NCI-H1694 treated with DMSO at 0.1 percent for 48 hours (cell line): ENCODE measurements at places on chromosomes 4 and X.

DNA sequence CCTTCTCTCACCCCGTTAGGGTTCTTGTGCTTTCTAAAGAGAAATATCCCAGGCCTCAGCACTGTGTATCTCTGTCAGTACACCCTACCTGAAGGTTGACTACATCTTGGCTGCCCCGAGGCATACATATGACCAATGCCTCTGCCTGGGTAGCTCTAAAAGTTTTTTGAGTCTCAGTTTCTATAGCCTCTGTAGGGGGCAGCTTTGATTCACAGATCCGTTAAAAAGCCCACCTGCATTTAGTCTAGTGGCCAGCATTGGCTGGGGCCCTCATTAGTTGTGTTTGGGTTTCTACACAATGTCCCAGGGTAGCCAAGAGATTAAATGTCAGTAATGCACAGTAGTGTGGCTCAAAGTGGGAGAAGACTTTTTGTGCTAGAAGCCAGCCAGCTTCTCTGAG is 151.1 kb downstream of the CFAP299 start:
- DNase-seq = no peak

- DNase-seq = no peak
These were observed 21.6 kb downstream of the NYX start for GRCh38 chrX:41468647-41469323.

GRCh38 chrX:99353412-99353811 is 1056.7 kb downstream of the PCDH19 start:
- DNase-seq = no peak

DNA sequence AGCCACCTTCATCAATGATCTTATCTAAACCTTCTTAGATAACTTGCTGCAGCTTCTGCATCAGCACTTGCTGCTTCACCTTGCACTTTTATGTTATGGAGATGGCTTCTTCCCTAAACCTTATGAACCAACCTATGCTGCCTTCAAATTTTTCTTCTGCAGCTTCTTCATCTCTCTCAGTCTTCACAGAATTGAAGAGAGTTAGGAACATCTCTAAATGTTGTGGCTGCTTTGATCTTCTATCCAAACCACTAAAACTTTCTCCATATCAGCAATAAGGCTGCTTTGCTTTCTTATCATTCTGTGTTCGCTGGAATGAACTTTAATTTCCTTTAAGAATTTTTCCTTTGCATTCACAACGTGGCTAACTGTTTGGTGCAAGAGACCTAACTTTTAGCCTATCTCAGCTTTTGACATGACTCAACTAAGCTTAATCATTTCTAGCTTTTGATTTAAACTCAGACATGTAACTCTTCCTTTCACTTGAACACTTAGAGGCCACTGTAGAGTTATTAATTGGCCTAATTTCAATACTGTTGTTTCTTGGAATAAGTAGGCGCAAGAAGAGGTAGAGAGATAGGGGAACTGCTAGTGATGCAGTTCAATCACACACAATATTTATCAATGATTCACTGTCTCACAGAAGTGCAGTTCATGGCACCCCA is 36.1 kb upstream of the CORIN start:
- no peak for DNase-seq

DNA sequence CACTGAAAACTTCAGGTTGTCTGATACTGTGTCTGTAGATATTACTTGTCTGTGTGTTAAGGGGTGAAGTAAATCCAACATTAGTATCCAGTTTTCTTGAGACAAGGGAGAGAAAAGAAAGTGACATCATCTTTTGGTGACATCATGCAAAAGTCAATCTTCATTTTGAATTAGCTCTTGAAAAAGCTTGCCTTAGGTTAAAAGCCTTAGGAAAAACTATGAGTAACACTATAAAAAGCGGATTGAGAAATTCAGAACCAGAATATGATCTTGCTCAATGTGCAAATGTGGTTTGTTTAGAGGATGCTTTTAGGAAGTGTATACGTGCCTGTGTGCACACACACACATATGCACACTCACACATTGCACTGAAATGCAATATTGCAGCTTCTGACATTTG is 345.8 kb upstream of the CASK start:
- DNase-seq = no peak

- no peak for DNase-seq
These were observed 47.6 kb downstream of the ADD1 start for GRCh38 chr4:2891294-2891693.

- no peak for DNase-seq
These were observed 5.5 kb downstream of the SUV39H1 start for GRCh38 chrX:48702032-48702431.

DNA sequence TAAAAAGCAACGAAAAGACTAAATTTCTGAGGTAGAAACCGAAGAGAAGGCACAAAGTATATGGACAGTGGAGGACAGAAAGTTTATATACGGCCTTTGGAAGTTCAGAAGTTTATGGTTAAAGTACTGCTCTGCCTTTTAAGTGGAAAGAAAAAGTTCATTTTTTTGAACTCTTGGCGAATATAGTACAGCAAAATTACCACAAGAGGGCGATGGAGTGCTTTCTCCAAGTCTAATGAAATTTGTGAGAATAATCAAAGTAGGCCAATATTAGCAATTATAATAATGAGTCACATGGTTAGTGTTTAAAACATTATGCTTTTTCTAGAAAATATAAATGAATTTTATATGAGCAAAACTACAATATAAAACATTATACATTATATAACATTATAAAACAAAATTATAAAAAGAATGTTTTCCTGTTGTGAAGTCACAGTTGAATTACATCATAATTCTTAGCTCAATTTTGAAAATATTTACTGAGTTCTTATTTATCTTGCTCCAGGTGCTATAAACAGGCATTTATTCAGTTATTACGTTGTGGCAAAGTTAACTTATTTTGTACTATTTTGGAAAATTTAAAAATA is 136.2 kb upstream of the BMPR1B start:
- DNase-seq = no peak

DNA sequence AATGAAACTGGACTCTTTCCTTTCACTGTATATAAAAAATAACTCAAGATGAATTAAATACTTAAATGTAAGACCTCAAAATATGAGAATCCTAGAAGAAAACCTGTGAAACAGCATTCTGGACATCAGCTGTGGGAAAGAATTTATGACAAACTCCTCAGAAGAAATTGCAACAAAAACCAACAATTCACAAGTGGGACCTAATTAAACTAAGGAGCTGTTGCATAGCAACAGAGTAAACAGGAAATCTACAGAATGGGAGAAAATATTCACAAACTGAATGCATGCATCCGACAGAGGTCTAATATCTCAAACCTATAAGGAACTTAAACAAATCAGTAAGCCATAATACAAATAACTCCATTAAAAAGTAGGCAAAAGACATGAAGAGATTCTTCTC is 851.7 kb upstream of the PCDH10 start:
- DNase-seq = no peak
